ENCODE measurements at places on chromosomes 2 and 18. TPM values are rescaled to one million over a fixed set of nuclear protein-coding genes. Genes with fewer than 3 reads are reported as not detected.

- DNase-seq = no peak
Measured at GRCh38 chr2:14136030-14136429, 496.5 kb upstream of the LRATD1 start.

- DNase-seq = no peak
Measured at GRCh38 chr2:4404363-4404762, 701.0 kb downstream of the DCDC2C start.

Gene GALR1
- not detected for total RNA-seq

- no peak for DNase-seq
Measured at GRCh38 chr2:44441200-44441599, 79.5 kb downstream of the CAMKMT start.

- DNase-seq = no peak
Measured at GRCh38 chr18:50859793-50860555, 18.9 kb upstream of the ME2 start.

GRCh38 chr18:48290162-48290926 lies 118.8 kb downstream of the ZBTB7C start:
- peak; percentile 38 for DNase-seq

GRCh38 chr2:224319750-224320149 lies 82.2 kb downstream of the FAM124B start:
- no peak for DNase-seq

DNA sequence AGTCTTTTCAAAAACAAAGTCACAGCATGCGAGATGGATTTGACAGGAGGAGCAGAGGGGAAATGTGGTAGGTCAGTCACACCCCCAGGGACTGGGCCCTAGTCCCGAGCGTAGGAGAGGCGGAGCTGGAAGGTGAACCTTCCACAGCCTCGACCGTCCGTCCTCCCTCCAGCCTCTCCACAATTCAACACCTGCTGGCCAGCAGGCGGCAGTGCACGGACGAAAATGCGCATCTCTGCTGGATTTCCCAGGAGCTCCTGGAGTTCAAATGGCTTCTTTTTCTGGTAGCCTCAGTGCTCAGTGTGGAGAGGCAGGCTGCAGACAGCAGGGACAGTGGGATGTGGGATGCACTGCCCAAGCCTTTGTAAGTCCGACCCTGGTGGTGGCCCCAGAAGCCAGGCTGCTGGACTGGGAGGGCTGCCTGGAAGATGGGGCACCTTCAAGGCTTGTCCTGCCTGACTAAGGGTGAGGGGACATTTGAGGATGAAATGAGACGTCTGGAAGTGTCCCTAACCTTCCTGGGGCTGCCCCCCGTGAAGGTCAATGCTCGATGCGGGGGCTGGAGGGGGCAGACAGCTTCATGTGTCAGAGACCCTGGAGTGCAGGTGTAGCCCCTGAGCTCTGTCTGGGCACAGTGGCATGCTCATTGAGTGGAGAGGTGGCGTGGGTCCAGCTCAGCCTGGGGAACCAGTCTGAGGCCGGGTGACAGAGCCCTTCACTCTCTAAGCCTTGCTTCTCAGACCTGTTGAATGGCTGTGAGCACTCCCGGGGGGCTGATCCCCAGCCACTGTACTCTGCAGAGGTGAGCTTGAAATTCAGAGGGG lies 189.5 kb downstream of the TFCP2L1 start:
- DNase-seq = peak; percentile 84

GRCh38 chr18:12451428-12451827 lies 43.7 kb downstream of the PRELID3A start:
- DNase-seq = no peak

DNA sequence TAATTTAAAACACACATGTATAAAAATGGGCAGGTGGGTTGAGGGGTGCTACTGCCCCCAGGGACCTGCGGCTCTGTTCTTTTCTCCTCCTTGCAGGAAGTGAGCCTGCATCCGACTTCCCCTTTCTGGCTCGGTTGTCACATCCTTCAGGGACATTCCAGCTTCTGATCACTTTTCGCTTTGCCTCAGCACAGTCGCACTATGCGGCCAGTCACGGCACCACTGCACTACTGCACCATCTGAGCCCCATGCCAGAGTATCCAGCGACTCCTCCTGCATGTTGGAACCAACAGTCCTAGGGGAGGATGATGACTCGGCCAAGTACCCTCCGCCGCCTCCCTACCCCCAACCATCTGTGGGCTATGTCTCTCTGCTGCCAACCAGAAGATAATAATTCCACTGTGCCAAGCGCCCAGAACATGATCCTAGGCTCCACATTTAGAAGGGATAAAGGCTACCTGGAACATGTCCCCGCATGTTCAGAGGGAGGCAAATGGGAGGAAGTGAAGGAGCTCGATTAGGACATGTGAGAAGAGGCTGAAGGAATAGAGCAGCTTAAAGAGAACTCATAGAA lies 17.6 kb downstream of the CDC42EP3 start:
- no peak for DNase-seq

Gene PTPRN
- 4.2 TPM for total RNA-seq

GRCh38 chr18:55302167-55302833 lies 285.7 kb downstream of the TCF4 start:
- peak; percentile 14 for DNase-seq

- no peak for DNase-seq
Measured at GRCh38 chr2:136376798-136377211, 258.9 kb upstream of the CXCR4 start.

DNA sequence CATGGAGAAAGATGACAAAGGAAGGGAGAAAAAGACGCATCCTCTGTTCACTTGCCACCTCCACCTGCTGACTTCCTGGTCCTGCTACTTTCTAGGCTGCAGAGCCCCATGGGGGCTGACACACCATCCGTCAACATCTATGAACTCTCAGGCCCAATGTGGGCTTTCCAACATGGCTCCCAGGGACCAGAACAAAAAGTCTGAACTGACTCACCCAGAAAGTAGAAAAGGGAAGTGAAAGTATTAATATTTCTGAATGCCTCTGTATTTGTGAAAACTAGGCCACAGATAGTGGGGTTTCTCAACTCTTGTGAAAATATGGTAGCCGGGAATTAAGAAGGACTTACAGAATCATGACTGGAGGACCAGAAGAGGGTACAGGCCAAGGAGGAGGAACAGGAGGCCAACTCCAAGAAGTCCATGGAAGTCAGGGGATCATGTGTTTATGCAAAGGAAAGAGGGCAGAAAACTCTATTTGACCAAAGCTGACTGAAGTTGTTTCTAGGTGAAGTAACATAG lies 123.1 kb upstream of the CAB39 start:
- DNase-seq = no peak

DNA sequence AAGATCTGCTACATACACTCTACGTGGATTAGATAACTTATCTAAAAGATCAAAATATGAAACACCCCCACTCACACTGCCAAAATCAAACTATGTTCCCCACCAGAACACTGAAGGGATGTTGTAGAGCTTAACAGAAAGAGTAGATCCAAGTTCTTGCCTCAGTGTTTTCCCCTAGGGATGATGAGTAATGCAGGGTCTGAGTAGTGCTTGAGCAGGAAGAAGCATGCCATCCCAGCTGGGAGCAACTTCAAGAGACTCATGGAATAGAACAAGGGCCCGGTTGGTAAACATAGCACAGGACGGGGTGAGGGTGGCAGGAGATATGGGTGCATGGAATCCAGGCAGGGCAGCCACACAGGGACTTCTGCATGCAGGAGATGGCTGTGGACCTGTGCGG lies 74.3 kb downstream of the SNTG2 start:
- no peak for DNase-seq
